ENCODE measurements at places on chromosomes 1 and 21.

DNA sequence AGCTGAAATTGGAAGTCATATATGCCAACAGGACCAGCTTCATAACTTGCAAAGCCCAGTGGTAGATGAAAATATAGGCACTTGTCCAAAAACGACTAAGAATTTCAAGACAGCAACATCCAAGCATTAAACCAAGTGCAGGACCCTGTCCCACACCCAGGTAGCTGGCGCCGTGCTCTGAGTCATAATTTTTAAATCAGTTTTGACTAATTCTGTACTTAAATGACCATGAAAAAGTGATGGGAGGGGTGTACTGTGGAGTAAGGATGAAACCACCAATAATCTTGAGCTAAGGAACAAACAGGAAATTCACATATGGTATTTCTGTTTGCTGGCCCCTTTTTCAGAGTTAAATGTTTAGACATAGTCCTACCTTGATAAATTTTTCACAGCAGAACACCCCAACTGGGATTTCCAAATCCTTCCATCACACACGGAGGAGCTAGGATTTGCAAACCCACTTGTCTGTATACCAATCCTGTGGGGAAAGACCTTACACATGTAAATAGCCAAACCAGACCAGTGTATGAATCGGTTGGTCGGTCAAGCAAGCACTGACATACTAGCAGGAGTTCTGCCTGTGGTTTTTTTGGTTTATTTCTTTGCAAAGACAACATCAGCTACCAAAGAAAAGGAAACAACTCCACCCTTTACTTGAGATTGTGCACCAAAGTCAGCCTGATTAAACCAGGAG lies 235.7 kb upstream of the RAB4A start:
- peak; percentile 64 for DNase-seq

DNA sequence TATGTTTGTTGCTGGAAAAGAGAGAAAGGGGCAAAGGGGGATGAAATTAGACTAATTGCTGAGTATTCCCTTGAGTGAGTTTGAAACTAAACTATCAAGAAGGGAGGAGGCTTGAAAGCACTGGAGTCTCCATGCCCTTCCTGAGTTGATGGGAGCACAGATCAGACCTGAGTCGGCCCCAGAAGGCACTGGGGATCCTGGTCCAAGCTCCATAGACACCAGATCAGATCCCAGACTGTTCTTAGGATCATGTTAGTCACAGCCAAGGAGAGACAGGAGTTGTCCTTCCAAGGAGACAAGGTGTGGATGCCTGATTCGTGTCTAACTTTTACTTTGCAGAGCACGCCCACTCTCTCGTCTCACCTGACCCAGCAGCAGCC lies 152.3 kb downstream of the NR5A2 start:
- peak; percentile 4 for DNase-seq

DNA sequence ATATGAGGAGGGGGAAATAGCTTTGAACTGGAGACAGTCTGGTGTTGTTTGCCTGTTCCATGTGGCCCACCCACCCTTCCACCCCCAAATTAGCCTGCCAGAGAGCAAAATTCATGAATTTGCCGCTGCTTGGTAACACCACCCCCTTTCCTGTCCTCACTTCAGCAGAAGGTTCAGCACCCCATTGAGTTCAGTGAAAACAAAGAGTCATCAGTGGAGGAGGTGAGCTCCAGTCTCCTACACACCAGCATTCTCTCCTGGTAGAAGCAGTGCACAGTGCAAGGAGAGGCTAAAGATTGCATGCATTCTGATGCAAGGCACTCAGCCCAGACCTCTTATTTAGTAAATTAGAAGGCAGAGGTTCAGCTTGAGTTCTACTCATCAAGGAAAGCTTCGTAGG lies 99.7 kb upstream of the DYNLT5 start:
- DNase-seq, result no peak

- DNase-seq, result peak; percentile 52
Measured at GRCh38 chr1:25501235-25502058, 42.0 kb upstream of the LDLRAP1 start.

DNA sequence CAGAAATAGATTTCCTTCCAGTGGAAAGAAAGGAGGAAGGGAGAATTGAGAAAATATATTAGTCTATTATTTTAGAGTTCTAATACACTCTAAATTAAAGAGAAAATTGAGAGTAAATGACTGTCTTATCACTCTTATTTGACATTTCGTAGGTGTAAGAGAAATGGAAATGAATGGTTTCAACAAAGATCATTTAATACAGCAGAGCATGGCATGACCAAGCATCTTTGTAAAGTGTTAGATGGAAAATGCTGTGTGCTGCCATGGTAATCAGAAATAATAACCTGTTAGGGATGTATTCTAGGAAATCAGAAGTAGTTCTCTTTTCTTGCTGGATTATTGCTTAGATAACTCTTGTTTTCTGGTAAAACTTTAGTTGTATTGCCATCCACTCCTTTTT lies 90.9 kb downstream of the GIPC2 start:
- DNase-seq, result no peak

GRCh38 chr1:56284928-56285327 lies 294.4 kb downstream of the PLPP3 start:
- DNase-seq, result peak; percentile 94

DNA sequence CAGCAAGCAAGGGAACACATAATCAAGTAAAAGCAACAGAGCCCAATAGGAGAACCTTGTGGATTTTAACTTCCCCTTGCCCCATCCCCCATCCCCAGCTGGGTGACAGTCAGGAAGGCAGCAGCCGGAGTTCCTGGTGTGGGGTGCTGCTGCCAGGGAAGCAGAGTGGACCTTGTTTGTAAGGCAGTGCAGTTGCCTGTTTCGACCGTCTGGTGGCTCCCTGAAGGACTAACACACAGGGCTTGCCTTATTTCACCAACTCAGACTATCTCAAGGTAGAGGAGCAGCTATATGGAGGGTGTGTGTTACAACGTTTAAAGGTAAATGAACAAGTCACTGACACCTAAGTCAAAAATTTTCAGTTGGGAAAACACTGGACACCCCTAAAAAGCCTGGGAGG lies 6.6 kb downstream of the KRTAP10-8 start:
- peak; percentile 2 for DNase-seq

DNA sequence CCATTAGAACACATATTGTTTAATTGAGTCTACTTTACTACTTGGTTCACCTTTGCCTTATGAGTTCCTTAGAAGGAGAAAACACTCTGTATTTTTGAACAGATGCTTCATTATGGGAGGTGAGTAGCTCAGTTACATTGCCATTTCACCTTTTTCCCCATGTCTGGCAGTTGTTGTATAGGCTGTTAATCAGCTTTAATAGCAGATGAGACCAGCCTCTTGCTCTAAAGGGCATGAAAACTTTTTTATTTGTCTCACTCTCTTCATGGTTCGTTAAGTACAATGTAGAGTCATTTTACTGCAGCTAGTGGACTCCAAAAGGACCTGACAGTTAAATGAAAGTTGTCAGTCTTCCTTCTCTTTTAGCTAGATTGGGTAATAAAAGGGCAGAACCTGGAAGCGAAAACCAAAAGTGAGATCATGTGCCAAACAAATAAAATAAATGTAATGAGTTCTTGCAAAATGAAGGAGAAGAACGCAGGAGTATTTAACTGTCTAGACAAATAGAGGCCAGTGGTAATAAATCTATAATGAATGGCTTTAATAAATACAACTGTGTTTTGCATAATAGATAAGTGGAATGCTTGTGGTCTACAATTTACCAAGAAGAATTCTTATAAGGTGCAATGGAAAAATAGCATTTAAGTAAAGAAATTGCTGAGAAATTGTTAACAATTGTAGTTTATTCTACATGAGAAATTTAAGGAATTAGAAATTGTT lies 180.0 kb upstream of the NEGR1 start:
- peak; percentile 17 for DNase-seq

DNA sequence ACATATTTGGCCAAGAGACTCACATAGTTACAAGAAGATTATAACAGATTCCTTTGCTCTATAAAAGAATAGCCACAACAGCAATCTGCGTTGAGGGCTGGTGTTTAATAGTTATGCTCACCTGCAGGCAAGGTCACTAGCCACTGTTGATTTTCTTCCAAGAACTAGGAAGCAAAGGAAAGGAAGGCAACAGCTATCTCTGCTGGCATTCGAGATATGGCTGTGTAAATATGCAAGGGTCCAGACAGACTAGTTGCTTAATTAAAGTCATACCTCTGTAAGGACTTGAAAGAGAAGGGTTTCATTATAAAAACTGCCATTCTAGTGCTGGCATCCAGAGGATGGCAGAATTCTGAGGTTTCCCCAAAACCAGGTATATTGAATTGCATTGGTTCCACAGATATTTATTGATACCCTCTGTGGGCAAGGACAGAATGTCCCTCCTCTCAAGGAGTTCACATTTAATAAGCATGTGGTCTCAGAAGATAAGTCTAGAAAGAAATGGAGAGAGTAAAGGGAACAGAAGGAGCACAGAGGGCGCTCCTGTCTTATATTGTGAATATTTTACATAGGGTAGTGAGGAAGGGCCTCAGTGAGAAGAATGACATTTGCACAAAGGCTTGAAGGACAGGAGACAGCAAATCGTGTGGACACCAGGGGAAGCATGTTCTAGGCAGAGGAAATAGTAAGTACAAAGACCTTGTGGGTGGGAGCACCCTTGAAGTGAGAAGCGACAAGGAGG lies 23.6 kb upstream of the PLEKHA6 start:
- DNase-seq, result no peak

DNA sequence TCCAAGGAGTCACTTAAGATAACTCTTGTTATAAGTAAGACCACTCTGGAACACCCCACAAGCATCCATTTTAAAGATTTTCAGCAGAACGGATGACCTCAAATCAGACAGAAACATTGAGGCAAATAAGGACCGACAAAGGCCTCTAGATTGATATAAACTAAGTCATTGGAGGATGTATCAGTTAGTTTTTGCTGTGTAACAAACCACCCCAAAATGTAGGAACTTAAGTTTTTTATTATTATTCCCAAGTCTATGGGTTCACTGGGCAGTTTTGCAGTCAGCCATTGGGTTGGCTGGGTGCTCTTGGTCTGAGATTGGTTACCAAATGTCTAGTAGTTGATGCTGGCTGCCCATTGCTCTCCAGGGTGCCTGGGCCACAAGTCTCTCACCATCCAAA lies 311.8 kb downstream of the SIPA1L2 start:
- DNase-seq, result no peak

DNA sequence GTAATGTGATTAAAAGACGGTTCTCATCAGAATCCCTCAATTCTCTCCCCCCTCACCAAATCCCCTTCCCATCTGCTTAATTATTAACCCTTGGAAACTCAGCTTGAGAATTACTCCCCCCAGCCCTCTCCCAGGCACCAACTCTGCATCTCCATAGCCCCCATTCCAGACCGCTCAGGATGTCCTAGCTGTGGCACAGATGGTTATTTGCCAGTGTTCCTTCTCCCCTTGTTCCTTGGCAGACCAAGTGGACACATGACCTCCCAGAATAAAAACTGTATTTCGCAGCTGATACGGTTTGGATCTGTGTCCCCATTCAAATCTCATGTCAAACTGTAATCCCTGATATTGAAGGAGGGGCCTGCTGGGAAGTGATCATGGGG lies 14.6 kb downstream of the HENMT1 start:
- DNase-seq, result no peak

DNA sequence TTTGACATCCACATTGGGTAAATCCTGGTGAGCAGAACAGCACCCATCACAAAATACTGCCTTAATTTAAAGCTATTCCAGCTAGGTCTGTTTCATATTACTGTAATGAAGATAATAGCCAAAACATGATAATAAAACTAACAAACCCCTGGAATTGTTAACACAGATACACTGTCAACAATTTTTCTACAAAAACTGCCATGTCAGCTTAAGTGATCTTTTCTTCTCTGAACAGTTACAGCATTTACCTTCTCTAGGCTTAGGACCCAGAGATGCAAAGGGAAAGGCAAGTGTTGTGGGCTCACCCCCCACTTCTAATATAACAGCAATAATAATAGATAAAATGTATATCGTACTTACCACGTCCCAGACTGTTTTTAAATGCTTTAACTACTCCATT lies 92.1 kb downstream of the SMYD3 start:
- no peak for DNase-seq

GRCh38 chr1:83515578-83516154 lies 483.3 kb downstream of the TTLL7 start:
- no peak for DNase-seq

- no peak for DNase-seq
Measured at GRCh38 chr1:160400646-160401486, 502 bp downstream of the VANGL2 start.

DNA sequence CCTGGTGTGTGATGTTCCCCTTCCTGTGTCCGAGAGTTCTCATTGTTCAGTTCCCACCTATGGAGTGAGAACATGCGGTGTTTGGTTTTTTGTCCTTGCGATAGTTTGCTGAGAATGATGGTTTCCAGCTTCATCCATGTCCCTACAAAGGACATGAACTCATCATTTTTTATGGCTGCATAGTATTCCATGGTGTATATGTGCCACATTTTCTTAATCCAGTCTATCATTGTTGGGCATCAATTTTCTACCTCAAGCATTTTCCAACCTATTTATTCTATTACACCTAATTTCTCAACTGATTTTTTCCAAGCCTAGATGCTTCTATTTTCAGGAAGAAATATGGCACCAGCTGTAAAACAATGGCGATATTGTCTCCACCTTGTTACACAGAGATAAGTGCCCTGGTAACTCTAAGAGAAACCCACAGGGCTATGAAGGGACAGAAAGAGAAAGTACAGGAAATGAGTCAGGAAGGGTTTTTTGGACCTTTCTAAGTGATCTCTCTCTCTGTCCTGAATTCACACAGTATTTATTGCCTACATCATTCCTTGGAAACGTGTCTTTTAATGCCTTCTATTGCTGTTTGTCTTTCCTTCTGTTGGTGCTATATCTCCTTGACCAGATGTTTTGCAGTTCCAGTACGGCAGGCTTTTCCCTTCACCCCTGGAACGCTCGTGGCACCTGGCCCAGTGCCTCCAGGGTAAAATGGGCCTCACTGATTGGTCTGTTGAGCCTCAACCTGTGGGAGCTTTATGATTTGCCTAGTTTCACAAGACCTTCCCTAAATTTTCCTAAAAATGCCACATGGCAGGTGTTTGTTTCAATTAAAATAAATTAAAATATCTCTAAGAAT lies 14.6 kb upstream of the JAK1 start:
- peak; percentile 76 for DNase-seq

DNA sequence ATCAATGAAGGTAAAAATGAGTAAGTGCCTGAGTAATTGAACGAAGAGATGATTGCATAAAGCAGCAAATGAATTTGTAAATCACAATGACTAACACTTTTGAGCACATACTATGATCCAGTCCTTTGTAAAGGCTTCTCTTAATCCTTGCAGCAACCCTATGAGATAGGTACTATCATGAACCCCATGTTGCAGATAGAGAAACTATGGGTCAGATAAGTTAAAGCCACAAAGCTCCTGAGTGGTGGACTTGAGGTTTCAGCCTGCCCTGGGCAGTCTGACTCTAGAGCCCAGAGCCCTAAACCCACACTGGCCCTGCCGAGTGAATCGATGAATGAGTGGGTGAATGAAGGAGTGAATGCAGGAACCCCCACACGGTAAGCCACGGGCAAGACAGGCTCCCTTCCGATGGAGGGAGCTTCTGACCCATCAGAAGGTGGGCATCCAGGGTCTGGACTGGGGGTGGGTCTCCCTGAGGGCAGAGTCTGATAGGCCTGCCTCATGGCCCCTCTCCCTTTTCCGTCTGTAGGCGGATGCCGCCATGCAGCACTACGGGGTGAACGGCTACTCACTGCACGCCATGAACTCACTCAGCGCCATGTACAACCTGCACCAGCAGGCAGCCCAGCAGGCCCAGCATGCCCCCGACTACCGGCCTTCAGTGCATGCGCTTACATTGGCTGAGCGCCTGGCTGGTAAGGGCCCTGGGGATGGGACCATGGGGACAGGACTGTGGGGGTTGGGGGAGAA lies 17.0 kb downstream of the DMBX1 start:
- DNase-seq, result no peak

GRCh38 chr1:118773656-118774055 lies 214.5 kb downstream of the TBX15 start:
- DNase-seq, result peak; percentile 63

GRCh38 chr1:41103766-41104165 lies 82.2 kb upstream of the SLFNL1 start:
- no peak for DNase-seq
